ENCODE measurements at places on chromosomes 7 and 10.
A peak's percentile ranks its signal among the peaks of the same experiment; 100 is the strongest.

DNA sequence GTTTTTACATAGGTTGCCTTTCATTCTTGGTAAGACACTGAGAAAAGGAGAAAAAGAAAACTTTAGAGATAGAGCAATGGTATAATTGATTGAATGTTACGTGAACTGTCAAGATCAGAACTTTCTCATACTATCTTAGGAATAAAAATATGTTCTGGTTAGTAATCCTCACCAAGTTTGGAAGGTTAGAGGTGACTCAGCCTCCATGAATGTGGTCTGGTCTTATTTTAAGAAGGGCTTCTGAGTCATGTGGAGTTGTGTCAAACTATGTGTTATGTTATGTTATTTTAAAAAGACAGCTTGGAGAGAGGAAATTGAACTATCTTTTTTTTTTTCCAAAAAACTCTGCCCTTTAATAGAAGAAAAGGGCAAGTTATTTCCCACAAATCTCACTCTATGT lies 458.6 kb upstream of the KLF6 start:
- peak; percentile 9 for DNase-seq

DNA sequence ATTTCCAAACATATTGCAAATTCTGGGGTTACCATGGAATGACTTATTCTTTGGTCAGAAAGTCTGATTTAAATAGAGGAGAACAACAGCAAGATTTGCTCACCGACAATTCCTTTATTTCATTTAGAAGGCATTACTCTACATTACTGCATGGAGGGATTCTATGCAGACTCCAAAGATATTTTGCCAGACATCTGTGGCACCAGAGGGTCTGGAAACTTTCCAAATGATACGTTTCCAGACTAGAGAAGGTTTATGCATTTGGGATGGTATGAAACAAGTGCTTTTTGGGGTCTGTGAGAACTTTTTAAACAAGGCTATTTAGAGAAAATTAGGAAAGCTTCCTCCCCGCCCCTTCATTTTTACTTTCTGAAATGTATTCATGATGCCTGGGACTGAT lies 125.3 kb downstream of the SAMD9 start:
- DNase-seq, result no peak

GRCh38 chr7:73352784-73353183 lies 24.8 kb downstream of the FKBP6 start:
- DNase-seq, result no peak

DNA sequence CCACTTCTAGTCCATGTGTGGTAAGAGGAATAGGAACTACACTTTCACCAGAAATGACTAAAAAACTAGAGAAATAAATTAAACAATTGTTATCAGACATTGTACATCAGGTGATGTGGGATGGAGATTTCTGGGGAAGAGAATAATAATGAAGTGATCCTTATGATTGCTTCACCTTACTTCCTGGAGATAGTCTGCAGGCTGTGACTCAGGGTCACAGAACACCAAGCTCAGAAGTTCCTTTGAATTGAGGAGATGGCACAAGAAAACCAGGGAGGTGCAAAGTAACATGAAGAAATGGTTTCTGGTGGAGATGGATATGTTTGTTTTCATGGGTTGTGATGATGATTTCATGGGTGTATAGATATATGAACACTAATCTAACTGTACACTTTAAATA lies 44.5 kb downstream of the ZWINT start:
- no peak for DNase-seq

DNA sequence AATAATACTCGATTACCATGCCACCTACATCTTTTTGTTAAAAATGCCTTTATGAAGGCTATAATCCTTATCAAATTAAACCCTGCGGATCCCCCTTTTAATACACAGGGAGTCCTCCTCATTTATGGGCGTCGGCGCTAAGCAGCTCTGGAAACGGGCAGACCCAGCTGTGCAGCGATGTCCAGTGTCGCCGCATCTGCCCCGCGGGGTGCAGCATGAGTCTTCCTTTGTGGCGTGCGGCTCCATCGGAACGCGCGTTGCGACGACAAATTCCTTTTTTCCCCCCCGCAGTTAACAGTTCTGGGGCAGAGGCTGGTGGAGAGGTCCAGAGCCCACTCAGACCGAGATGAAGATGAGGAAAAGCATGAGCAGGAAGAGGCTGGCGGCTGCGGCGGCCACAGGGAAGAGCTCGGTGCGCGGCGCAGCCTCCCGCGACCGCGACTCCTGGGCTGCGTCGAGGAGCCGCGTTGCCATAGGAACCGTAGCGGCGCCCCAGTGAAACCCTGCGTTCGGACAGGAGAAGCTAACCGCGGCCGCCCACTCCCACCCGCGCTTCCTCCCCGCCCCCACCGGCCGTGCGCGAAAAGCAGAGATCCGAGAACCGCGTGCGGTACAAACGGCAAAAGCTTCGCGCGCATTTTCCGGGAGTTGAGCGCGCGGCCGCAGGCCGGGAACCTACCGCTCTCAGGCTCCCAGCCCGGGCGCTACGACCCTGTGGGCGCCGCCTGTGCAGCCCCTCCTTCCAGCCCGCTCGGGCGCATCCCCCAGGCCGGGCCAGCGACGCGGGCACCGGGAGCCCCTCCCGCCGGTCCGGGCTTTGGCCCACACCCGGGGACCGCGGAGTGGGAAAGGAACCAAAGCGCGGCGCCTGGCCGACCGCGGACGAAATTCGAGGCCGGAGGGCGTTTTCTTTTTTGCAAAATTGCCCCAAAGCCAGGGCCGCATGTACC lies 130.6 kb downstream of the SPAG6 start:
- peak; percentile 49 for DNase-seq

- no peak for DNase-seq
Observed at GRCh38 chr7:139471740-139472353, 11.6 kb downstream of the KLRG2 start.

GRCh38 chr7:47513741-47514241 lies 68.1 kb downstream of the TNS3 start:
- DNase-seq, result no peak
